ENCODE measurements at places on chromosomes 12 and 14. TPM values are rescaled to one million over a fixed set of nuclear protein-coding genes. Genes with fewer than 3 reads are reported as not detected.

Gene KMT2D
- 87.8 TPM for total RNA-seq

Gene KLHL33
- not detected for total RNA-seq

Gene METAP2
- total RNA-seq: 66.1 TPM

Gene RNASE2
- not detected for total RNA-seq

DNA sequence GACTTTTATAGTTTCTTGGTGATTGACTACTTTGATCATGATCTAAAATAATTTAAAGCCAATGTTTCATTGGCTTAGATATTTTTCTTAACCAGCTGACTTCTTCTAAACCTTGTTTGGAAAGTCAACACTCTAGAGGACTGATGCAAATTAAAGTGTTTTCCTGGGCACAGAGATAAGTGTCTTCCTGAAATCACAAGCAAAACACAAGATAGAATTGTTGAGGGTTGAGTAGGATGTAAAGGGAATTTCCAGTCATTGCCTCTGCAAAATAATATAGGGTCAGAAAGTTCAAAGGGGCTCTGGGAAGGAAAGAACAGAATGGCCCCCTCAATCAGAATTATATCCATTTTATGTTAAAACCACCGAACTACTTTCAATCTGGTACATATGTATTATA, 156.3 kb upstream of the LRIG3 start:
- no peak overlapping the region for H3K27ac ChIP-seq
- H3K4me3 ChIP-seq: no peak overlapping the region
- no peaks in the 10 kb centered on the region for H3K36me3 ChIP-seq
- H3K4me1 ChIP-seq: no peaks in the 10 kb centered on the region
- DNase-seq: no peak

Gene GPR135
- total RNA-seq: 1.0 TPM

DNA sequence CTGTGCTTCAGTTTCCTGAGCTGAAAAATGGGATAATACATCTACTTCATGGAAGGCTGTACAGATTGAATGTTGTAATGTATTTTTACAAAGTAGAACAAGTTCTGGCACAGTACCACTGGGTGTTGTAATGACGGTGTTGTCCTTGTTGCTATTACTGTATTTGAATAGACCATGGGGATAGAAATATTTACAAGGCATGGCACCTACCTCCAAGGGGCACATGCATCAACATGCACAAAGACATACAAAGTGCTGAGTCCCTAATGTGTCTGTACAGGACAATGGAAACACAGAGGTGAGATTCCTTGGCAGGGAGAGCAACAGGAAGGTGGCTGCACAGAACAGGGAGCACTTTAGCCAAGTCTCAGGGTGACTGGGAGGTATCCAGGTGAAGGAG, 930.6 kb upstream of the TMEM132C start:
- no peaks in the 10 kb centered on the region for H3K4me1 ChIP-seq
- no peak overlapping the region for H3K27ac ChIP-seq
- no peaks in the 10 kb centered on the region for H3K36me3 ChIP-seq
- no peak for DNase-seq
- H3K27me3 ChIP-seq: no peaks in the 10 kb centered on the region

DNA sequence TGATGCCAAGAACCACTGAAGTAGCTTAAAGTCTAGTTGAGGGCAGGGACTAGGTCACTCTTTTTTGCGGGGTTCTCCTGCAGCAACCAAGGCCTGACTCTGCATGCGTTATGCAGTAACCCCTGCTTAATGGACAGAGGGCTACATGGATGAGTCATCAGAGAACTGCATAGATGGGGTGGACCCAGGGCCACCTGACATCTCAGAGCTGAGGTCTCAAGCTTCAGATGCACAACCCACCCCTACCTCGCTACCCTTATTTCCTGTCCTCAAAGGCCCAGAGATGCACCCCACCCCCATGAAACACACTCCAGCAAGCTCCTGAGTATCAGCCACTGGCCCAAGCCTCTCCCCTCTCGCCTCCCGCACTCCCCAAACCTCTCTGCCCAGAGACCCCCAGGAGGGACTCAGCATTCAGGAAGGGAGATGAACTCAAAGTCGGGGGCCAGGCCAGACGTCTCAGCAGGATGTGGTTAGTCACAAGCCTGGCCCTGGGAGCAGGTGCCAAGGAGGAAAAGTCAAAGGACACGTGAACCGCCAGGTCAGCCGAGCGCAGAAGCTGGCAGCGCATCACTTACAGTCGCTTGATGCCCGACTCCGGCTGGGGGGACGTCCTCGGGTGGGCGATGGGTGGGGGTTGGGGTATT, 25.8 kb downstream of the SNRNP35 start:
- DNase-seq: no peak
- no peak overlapping the region for H3K27ac ChIP-seq
- no peaks in the 10 kb centered on the region for H3K36me3 ChIP-seq
- H3K4me1 ChIP-seq: peaks cover 16% of the 10 kb centered on the region
- H3K4me3 ChIP-seq: no peak overlapping the region

DNA sequence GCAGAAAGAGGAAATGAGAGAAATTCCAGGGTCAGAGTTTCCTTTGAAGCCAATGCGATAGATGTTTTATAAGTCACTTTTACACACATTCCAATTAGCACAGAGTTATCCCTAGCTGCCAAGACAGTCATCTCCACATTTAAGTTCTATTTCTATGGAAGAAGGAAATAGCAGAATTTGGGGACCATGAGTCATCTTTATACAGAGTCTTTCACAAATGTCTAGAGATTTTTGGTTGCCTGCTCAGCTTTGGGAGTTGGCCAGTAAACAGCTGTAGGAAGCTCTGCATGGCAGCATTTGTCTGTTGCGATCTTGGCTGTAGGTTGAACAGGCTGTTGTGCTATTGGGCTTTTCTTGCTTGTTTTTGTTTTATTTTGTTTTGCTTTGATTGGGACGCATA, 884.3 kb downstream of the GALC start:
- no peak overlapping the region for H3K4me3 ChIP-seq
- DNase-seq: no peak
- H3K27ac ChIP-seq: no peak overlapping the region

GRCh38 chr12:58809064-58809607, 111.2 kb downstream of the LRIG3 start:
- no peak overlapping the region for H3K27ac ChIP-seq
- H3K4me1 ChIP-seq: no peaks in the 10 kb centered on the region
- H3K36me3 ChIP-seq: no peaks in the 10 kb centered on the region
- no peak overlapping the region for H3K4me3 ChIP-seq
- no peak for DNase-seq

Gene KERA
- not detected for total RNA-seq

DNA sequence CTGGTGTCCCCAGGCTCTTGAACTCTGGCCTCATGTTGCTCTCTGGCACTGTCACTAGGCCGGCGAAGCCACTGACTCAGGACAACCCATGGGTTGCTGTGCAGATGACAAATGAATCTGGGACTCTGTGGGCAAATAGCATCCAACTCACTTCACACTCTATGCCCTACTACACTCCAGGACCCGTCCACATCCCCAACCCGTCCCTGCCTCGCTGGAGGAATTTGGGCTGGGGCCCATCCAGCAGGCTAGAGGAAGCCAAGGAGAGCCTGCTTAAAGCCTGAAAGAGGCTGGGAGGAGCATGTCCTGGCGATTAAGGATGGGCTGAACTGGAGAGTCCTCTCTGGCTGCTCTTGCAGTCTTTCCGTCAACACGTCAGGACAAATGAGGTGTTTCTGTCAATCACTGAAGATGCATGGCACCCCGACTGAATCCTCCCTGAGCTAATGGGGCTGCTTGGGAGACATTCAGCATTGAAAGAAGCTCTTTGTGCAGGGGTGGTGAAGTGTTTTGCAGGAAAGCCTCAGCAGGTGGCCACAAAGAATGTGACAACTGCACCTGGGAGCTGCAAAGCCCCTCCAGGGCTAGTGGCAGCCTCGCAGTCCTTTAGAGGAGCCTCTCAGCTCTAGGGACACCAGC, 71.7 kb downstream of the ANO2 start:
- H3K27me3 ChIP-seq: no peaks in the 10 kb centered on the region
- no peak overlapping the region for H3K27ac ChIP-seq
- no peaks in the 10 kb centered on the region for H3K36me3 ChIP-seq
- DNase-seq: no peak
- no peaks in the 10 kb centered on the region for H3K4me1 ChIP-seq
- H3K4me3 ChIP-seq: no peak overlapping the region

Gene PDE3A
- not detected for total RNA-seq

Gene TAS2R14
- 1.2 TPM for total RNA-seq

DNA sequence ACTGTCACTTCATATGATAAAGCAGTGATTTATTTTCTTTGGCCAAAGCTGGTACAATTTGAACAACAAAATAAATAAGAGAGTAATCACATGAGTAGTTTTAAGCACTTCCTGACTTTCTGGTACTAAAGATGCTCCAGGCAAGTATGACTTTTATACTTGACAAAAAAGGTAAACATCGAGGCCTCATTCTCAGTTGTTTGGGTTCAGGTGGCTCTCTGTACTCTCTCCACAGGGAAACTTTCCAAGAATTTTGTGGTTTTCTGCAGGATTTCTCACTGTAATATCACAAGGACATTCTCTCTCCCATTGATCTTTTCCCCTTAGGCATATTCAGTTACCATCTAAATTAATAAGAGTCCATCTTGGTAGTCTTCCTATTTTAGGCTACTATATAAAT, 26.6 kb upstream of the KCNC2 start:
- H3K27me3 ChIP-seq: no peaks in the 10 kb centered on the region
- H3K36me3 ChIP-seq: no peaks in the 10 kb centered on the region
- H3K27ac ChIP-seq: no peak overlapping the region
- DNase-seq: no peak

GRCh38 chr14:90549794-90550641, 153.2 kb downstream of the CALM1 start:
- H3K4me1 ChIP-seq: no peaks in the 10 kb centered on the region
- no peak overlapping the region for H3K4me3 ChIP-seq
- DNase-seq: no peak
- no peaks in the 10 kb centered on the region for H3K27me3 ChIP-seq

GRCh38 chr14:54807881-54808280, 94.7 kb downstream of the GCH1 start:
- no peaks in the 10 kb centered on the region for H3K36me3 ChIP-seq
- H3K4me3 ChIP-seq: no peak overlapping the region
- H3K4me1 ChIP-seq: peaks cover 3% of the 10 kb centered on the region
- H3K27me3 ChIP-seq: peaks cover 25% of the 10 kb centered on the region
- no peak overlapping the region for H3K27ac ChIP-seq
- no peak for DNase-seq
